Ovary (tissue), 10 donors: ENCODE measurements at places on chromosomes 4 and X. TPM values are rescaled to one million over a fixed set of nuclear protein-coding genes. Genes with fewer than 3 reads are reported as not detected.

Gene KLHL8
- total RNA-seq = 11.4 TPM

Gene CCDC158
- 0.20 TPM for total RNA-seq

Gene NALF2
- not detected for total RNA-seq

Gene NUDT11
- 10.1 TPM for total RNA-seq

DNA sequence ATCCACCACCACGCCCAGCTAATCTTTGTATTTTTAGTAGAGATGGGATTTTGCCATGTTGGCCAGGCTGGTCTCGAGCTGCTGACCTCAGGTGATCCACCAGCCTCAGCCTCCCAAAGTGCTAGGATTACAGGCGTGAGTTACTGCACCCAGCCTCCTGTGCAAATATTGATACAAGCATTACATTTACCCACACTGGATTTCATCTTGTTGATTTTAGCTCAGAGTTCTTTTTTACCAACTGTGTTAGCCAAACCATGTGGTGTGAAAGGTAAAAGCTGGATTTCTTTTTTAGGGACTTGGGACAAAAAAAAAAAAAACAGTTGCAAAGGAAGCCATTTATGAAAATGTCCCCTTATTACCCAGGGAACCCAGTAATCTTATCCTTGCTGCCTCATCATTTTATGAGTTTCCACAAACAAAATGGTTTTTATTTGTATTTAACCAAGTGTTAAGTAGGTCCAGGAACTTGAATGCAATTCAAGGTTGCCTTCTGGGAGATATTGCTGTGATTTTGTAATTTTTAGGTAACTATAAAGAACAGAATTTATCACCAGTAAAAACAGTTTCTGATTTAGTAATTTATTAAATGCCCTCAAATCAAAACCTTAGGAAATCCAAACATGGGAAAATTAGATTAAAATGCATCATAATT is 202.5 kb downstream of the PALLD start:
- no peaks in the 10 kb centered on the region for H3K36me3 ChIP-seq
- no peak for DNase-seq
- no peak overlapping the region for H3K27ac ChIP-seq
- H3K27me3 ChIP-seq = no peaks in the 10 kb centered on the region

GRCh38 chrX:42269186-42269585 is 345.8 kb upstream of the CASK start:
- no peak for DNase-seq
- H3K36me3 ChIP-seq = no peaks in the 10 kb centered on the region
- H3K27ac ChIP-seq = no peak overlapping the region
- no peaks in the 10 kb centered on the region for H3K27me3 ChIP-seq
- H3K4me1 ChIP-seq = no peaks in the 10 kb centered on the region

GRCh38 chr4:35286434-35286833 is 957.9 kb downstream of the ARAP2 start:
- no peaks in the 10 kb centered on the region for H3K27me3 ChIP-seq
- no peak for DNase-seq
- H3K36me3 ChIP-seq = no peaks in the 10 kb centered on the region
- no peaks in the 10 kb centered on the region for H3K4me1 ChIP-seq
- no peak overlapping the region for H3K4me3 ChIP-seq
- no peak overlapping the region for H3K27ac ChIP-seq

- no peaks in the 10 kb centered on the region for H3K36me3 ChIP-seq
- H3K27ac ChIP-seq = no peak overlapping the region
- peaks cover 2% of the 10 kb centered on the region for H3K4me1 ChIP-seq
- DNase-seq = no peak
Observed at GRCh38 chr4:184329659-184330400, 112.2 kb upstream of the ENPP6 start.

- H3K4me3 ChIP-seq = peak overlapping the region; percentile 30
- DNase-seq = no peak
- no peak overlapping the region for H3K27ac ChIP-seq
- no peaks in the 10 kb centered on the region for H3K36me3 ChIP-seq
Observed at GRCh38 chr4:167233685-167234315, 494 bp downstream of the SPOCK3 start.

GRCh38 chr4:153115322-153116290 is 88.6 kb upstream of the TRIM2 start:
- no peak overlapping the region for H3K27ac ChIP-seq
- no peaks in the 10 kb centered on the region for H3K4me1 ChIP-seq
- no peaks in the 10 kb centered on the region for H3K27me3 ChIP-seq
- H3K4me3 ChIP-seq = peak overlapping the region; percentile 3

- no peak for DNase-seq
- H3K27me3 ChIP-seq = no peaks in the 10 kb centered on the region
Observed at GRCh38 chrX:106510713-106511403, 100.9 kb upstream of the RADX start.
